ENCODE measurements at places on chromosomes 13 and 19.

DNA sequence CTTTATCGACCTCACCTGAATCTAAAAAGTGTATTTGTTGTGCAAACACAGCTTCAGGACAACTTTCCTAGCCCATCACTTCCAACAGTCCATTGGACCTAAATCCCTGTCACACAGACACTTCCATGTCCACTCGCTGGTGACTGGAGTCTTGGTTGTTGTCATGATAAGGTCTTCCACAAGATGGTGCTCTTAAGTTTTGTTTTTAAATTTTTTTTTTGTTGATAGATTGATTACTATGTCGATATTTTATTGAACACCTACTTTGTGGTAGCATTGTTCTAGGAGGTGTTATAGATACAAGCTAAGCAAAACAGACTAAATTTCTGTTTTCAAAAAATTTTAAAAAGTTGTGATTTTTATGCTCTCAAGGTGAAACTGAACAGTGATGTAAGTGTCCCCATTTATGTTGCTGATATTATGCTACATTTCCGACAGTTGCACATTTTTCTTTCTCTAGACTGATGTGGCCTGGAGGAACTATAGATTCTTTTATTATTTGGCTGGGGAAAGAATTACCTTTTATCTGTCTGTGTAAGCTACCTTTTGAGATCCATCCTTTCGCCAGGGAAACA, 8.1 kb upstream of the ERICH6B start:
- DNase-seq = no peak

GRCh38 chr13:63463782-63464610, 2048.3 kb upstream of the PCDH20 start:
- no peak for DNase-seq

- no peak for DNase-seq
Measured at GRCh38 chr13:40611004-40611403, 55.4 kb downstream of the FOXO1 start.

DNA sequence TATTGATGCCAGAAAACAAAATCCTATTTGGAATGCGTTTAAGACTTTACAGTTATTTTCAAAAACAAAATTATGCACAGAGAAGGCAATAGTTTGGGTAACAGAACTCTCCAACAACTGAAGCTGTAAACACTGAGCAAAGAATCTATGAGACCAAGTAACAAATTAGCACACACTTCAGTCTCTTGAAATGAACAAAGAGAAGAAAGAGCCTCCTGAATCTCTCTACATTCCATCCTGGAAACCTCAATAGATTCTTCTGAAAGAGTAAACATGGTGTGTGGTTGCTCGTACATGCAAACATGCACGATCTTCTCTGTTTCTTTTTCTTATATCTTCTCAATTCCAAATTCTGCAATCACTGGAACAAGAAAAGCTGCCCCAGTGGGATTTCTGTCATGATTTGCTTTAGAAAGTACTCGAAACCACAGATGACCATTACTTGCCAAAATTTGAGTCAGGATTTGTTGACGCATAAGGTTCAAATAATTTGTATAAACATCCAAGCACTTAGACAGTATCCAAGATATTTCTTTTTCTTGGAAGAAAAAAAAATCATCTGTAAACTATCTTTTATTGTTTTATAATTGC, 137.9 kb upstream of the DACH1 start:
- DNase-seq = no peak

- DNase-seq = no peak
Measured at GRCh38 chr13:45775401-45775963, 73.4 kb downstream of the CBY2 start.

DNA sequence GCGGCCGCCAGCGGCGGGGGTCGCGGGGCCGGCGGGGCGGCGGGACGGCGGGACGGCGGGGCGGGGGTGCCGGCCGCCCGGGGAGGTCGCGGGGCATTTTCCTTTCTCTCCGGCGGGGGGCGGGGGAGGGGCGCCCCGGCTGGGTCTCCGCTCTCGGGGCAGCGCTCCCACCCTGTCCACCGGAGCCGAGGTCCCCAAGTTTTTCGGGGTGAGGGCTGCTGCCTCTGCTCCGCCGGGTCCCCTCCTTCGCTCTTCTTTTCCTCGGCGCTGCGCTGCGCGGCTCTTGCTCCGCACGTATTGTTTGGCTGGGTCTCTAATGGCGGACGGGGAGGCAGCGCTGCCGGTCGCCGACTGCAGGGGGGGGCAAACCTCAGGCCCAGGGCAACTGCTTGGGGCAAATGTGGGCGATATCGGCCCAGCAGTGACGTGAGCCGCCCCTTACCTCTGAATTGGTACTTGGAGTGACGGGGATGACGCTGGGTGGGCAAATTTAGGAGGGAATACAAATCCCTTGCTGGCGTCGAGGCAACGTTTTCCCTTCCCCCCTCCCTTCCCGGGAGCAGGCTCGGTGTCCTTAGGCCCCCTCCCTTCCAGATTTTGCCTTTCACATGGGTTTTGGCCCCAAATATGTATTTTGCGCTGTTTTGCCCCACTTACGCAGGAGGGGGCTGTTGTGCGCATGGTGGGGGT, 759 bp downstream of the ZMYM2 start:
- DNase-seq = peak; percentile 78

DNA sequence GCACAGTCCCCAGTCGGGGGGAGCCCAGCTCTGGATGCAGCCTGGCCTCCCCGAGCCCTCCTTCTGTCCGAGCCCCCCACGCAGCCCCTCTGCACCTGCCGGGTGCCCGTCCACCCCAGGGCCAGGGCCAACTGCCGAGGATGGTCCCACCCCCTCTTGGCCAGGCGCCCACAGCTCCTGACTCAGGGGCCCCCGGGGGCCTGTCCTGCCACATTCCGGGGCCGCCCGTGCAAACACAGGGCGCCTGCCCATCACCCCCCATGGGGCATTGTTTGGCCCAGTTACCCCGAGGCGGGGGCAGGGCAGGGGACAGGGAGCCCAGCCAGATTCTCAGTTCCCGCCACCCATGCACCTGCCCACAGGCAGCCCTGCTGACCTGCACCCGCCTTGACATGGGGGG, 5.3 kb upstream of the TCF3 start:
- no peak for DNase-seq

- no peak for DNase-seq
Measured at GRCh38 chr19:10756791-10757190, 38.9 kb downstream of the DNM2 start.

DNA sequence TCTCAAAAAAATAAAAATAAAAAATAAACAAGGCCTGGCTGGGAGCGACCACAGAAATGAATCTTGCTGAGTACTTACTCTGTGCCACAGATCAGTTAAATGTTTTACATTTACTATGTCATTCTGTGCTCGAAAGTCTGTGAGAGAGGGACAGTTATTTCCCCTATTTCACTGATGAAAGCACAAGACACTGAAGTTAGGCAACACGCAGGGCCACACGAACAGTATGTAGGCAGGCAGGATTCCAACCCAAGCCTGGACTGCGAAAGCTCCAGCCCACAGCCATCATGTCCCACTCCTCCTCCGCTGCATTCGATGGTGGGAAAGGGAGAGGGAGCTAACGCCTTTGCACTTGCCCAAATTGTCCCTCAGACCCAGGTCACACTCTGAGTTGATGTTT, 34.2 kb downstream of the RUBCNL start:
- no peak for DNase-seq

GRCh38 chr13:112182251-112182650, 115.3 kb downstream of the SOX1 start:
- no peak for DNase-seq

DNA sequence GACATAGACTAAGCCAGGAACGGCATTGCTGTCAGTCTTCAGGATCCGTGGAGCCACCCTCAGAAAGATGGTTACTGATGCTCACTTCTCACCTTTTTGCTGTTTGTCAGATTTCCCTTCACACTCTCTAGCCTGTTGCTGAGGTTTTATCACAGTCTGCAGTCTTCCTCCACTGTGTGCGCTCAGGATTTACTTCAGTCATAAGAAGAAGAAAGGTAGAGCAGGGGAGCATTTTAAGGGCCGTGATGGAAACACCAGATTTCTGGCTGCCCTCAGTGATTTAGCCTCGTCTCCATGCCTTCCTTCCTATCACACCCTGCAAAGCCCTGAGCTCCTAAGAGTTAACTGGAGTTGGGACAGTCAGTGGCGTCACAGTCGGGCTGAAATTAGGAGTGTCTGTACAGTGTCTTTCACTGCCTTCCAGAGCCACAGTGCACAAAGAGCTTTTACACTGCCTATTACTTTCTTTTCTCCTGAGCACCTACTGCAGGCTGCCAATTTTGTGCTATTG, 60.0 kb upstream of the GPR183 start:
- DNase-seq = peak; percentile 42

- DNase-seq = no peak
Measured at GRCh38 chr19:54216869-54217268, 5.9 kb downstream of the LILRB3 start.

DNA sequence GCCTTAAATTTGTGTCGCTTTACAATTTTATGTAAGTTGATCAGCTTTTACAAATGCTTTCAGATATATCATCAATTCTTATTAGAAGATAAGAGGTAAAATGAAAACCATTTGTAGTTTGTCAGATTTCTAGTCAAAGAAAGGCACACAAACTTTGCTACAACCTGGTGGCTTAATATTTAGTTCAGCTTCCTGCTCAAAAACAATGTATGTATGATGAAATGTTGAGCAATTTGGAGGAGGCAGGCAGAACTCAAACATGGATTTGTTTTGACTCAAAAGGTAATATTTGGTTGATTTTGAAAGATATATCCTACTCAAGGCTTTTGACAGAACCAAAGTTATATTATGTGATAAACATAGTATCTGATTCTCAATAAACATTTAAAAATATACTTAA, 24.2 kb downstream of the NEK5 start:
- no peak for DNase-seq

DNA sequence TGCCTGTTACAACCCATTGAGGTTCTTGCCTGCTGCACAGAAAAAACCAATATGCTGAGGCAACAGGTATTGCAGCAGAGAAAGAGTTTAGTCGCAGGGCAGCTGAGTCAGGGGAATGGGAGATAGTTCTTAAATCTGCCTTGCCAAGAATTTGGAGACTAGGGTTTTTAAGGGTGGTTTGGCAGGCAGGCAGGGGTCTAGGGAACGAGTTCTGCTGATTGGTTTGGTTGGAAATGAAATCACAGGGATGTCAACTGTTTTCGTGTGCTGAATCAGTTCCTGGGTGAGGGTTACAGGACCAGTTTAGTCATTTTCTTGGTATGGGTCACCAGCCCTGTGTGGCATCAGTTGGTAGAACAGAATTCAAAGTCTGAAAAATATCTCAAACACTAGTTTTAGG, 36.6 kb downstream of the PDS5B start:
- no peak for DNase-seq

DNA sequence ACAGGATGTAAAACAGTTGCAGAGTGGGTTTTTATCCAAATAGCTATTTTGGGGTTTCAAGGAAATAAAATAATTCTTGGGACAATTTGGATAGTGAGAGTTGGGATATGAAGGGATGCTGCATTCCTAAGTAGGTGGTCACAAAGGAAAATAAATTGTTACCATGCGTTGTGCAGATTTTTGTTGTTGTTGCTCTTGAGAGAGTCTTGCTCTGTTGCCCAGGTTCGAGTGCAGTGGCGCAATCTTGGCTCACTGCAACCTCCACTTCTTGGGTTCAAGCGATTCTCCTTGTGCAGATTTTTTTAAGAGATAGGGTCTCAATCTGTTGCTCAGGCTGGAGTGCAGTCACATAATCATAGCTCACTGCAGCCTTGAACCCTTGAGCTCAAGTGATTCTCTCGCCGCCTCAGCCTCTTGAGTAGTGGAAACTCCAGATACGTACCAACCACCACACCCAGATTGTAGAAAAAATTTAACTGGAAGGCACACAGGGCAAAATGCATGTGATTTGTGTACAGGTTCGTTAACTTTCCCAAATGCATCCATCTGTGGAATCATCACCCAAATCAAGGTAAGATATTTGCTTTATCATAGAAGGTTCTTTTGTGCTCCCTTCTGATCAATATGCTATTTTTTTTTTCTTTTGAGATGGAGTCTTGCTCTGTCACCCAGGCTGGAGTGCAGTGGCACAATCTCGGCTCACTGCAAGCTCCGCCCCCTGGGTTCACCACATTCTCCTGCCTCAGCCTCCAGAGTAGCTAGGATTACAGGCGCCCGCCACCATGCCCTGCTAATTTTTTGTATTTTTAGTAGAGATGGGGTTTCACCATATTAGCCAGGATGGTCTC, 16.0 kb downstream of the SLC1A5 start:
- no peak for DNase-seq

DNA sequence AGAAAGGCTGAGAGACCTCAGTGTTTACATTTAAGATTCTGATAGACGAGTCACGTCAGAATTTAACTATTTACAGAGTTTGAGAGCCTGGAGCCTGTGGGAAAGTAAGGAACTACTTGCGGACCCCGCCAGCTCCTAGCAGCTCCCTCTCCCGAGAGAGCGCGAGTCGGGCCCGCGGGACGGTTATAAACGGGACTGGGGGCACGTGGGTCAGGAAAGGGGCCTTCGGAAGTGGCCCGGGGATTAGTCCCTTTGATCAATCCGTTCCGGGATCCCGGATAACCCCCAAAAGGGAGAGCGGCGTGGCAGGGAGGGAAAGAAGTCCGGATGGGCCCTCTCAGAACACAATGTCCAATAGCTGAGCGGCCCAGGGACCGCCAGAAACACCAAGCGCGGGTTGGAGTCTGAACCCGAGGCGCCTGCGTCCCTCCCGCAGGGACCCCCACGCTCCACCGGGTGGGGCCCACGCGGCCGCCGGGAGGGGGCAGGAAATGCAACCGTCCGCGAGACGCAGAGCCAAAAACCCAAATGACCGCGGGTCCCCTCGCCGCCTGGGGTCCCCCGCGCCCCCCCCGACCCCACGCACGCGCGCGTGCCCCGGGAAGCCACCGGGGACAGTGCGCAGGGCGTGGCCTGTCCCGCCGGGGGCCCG, 3.6 kb downstream of the ZIC5 start:
- DNase-seq = peak; percentile 20

GRCh38 chr13:76421011-76421410, 465.2 kb downstream of the KCTD12 start:
- DNase-seq = no peak

- DNase-seq = no peak
Measured at GRCh38 chr13:104953588-104953987, 1581.9 kb downstream of the EFNB2 start.

GRCh38 chr19:40805258-40805868, 6.4 kb downstream of the EGLN2 start:
- no peak for DNase-seq

- DNase-seq = no peak
Measured at GRCh38 chr13:77896536-77896935, 22.1 kb downstream of the EDNRB start.

DNA sequence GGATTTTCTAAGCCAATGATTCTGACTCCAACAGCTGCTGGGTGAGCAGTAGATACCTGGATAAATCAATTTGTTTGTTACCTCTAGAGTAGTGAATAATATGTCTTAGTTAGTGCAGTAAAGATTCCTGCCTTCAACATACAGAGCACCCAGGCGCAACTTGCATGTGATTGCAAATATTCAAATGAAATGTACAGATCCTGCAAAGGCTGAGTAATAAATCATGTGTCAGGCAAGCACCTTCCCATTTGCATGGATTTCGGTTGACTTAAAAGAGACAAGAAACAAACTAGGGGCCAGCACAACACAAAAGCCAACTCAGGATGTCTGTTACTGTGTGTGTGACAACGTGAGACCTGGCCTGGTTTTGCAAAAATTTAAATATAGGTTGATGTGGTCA, 79.7 kb downstream of the TNFSF11 start:
- no peak for DNase-seq

- no peak for DNase-seq
Measured at GRCh38 chr13:33757713-33758112, 60.2 kb upstream of the RFC3 start.

- no peak for DNase-seq
Measured at GRCh38 chr13:29105779-29106178, 285.6 kb downstream of the MTUS2 start.
